ENCODE measurements at places on chromosomes 13 and 19. TPM values are rescaled to one million over a fixed set of nuclear protein-coding genes. Genes with fewer than 3 reads are reported as not detected.

- no peak for DNase-seq
Measured at GRCh38 chr13:94280349-94280748, 199.1 kb downstream of the DCT start.

- no peak for DNase-seq
Measured at GRCh38 chr13:62473190-62473943, 1057.7 kb upstream of the PCDH20 start.

DNA sequence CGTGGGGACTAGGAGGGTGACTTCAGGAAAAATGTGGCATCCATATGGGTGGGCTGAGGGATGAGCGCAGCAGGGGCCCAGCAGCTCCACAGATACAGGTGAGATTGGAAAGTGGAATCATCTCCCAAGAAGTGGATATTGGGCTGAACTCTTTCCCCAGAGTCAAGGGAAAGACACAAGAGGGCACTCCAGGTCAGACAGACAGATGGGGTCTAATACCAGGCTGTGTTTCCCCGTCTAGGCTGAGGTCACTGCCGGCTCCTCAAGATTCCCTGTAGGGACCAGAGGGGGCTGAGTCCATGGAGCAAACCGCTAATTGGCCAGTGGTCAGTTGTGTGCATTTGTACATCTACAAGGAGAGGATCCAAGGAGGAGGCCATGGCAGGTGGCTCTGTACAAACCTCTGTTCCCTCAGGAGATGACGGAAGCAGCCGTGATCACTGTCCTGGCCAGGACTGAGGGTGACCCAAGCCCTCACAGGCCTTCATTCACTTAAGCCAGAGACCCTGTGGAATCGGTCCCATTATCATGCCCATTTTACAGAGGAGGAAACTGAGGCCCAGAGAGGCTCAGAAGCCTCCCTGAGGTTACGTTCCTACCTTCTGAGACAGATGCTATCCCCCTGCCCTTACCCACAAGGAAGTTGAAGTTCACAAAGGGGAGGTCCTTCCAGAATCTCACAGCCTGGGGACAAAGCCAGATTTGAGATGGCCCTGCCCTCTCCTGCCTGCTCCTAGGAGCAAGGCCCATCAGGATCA, 14.9 kb upstream of the IGLON5 start:
- DNase-seq, result peak; percentile 81

DNA sequence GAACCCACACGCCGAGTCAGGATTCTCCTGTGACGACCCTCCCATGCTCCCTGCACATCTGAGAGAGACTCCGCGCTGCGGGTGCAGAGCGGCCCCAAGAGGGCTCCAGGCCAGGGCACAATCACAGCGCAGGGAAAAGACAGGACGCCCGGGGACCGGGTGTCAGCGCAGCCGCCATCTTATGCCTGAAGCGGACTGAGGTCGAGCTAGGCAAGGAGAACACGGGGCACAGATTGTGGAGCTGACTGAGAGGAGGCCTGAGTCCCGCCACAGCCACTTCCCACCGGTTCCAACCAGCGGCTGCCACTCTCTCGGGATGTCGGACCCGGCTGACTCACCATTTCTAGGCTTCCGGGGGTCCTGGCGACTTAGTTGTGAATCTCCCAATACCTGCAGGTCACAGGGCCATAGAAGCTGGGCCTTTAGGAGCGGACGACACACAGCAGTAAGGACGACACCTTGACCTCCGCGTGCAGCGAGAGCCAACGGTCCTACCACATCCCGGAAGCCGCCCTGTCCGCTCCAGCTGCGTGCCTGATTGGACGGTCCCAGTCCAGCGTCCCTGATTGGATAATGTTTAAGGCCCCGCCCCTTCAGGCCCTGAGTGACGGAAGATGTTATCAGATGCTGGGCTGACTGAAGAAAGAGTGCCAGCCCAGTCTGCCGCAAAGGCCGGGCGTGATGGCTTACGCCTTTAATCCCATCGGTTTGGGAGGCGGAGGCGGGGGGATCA, at the start of gene ZNF728:
Gene ZNF728, minus strand, starts transcription at position 487 of the 733 bp plus-strand sequence. Its CDS starts 146 bp downstream, at position 341.
- DNase-seq, result no peak

GRCh38 chr19:16970821-16971220, 55.8 kb downstream of the CPAMD8 start:
- DNase-seq, result no peak

The ZNF540 gene
- total RNA-seq, result not detected

GRCh38 chr19:3185461-3186159, at the start of gene NCLN:
NCLN (plus strand) TSS chr19:3185930; CDS start chr19:3186031, 101 bp downstream.
- peak; percentile 97 for DNase-seq

DNA sequence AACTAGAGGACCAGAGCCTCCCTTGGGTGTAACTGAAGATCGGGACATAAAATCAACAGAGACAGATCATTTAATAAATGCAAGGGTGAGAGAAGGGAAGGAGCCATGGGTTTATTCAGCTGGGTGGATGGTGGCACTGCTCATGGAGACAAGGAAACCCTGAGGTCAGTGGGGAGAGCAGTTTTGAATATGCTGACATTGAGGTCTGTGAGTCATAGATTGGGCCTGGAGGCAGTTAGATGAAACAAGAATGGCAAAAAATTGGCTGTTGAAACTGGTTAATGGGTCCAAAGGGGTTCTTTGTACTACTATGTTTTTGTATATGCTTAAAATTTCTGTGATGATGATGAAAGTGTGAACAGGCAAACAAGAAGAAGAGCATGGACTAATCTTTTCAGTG, 5.1 kb upstream of the GTF3A start:
- no peak for DNase-seq

DNA sequence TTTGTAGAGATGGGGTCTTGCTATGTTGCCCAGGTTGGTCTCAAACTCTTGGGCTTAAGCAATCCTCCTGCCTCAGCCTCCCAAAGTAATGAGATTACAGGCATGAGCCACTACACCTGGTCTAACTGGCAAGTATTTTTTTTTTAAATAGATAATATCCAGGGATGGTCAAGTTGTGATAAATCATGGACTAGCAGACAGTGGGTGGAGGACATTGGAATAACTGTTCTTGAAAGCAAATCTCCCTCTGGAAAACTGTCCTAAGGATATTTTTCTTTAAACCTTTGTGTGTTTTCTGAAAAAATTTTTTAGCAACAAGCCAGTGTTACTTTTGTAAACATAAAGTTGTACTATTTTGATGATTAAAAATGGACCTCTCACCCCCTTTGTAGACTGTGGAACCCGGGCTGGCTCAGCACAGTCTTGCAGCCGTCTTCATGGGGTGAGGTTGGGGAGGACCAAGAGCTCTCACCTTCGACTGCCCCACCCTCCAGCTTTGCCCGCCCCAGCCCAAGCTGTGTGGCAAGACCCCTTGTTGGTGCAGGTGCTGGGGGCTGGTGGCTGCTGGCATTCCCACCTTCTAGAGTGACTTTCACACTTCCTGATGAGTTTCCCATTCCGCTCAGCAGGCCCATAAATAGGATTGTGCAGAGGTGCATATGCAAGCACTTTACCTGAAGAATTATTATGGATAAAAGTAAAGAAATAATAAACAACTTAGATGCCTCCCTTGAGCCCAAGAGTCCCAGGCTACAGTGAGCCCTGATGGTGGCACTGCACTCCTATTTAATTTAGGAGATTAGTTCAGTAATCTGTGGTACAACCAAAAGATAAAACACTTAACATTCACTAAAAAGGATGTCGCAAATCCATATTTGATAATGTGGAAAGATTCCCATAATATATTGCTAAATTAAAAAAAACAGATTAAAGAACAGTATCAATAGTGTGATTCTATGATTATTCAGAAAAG, 107.3 kb downstream of the GADD45B start:
- no peak for DNase-seq

- DNase-seq, result no peak
Measured at GRCh38 chr13:48054601-48055000, 17.1 kb downstream of the NUDT15 start.

The RTBDN gene
- 1.3 TPM for total RNA-seq

GRCh38 chr19:30682999-30683536, 310.9 kb downstream of the ZNF536 start:
- peak; percentile 92 for DNase-seq

GRCh38 chr19:39196860-39197562, at the start of gene NCCRP1:
NCCRP1 (plus strand) TSS chr19:39196964; CDS start chr19:39196983, 19 bp downstream.
- DNase-seq, result peak; percentile 90

The LILRB2 gene
- total RNA-seq, result not detected

DNA sequence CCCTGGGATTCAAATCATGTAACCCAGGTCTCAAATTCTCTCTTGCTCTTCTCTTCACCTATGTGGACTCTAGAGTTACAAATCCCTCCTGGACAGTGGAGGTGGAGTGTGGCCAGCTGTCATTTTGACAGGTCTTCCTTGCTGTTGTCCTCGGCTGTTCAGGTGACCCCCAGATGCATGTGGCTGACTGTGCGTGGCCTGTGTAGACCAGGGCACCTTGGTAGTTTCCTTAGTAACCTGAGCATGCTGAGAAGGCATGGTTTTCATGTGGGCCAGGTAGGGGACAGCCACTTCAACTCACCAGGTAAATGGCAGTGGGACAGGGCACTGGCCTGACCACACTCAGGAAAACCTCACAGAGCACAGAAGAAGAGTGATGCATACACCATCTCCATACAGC, 155.0 kb upstream of the TSHZ3 start:
- DNase-seq, result no peak

DNA sequence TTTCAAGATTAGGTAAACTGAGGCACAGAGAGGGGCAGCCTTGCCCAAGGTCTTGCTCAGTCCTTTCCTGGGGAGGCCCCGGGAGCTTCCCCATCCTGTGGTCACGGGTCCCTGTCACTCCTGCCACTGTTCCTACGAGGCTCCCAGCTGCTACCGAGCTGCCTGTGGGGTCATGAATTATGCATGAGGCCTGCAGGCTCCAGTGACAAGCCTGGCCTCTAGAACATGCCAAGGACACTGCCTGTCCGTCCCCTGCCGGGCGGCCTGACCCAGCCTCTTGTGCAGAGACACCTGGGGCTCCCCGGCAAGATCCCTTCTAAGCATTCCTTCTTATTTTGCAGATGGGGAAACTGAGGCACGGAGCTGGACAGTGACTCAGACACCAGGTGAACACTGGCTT, 2.7 kb downstream of the FCHO1 start:
- DNase-seq, result peak; percentile 57

The ZNF547 gene
- total RNA-seq, result 1.8 TPM

The CGB7 gene
- not detected for total RNA-seq

The IL11 gene
- total RNA-seq, result 0.59 TPM

GRCh38 chr19:35299523-35300338, 7.8 kb downstream of the MAG start:
- peak; percentile 99 for DNase-seq

GRCh38 chr13:104357174-104357573, 1291.0 kb upstream of the SLC10A2 start:
- no peak for DNase-seq

DNA sequence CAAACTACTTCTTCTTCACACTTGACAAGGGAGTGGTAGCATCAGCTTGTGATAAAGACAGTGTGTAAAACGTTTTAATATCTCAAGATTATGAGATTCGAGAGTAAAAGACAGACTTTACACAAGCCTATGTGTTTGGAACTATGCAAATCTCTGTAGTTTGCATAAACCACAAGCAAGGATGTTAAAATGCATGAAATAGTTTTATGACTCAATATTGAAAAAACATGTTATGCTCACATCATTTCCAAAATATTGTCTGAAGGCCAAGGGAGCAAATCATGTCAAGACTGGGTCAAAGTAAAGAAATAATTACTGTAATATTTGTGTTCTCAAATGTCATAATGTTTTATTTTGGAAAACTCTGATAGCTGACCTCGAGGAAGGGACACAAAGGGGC, 316.8 kb upstream of the KLF12 start:
- no peak for DNase-seq

DNA sequence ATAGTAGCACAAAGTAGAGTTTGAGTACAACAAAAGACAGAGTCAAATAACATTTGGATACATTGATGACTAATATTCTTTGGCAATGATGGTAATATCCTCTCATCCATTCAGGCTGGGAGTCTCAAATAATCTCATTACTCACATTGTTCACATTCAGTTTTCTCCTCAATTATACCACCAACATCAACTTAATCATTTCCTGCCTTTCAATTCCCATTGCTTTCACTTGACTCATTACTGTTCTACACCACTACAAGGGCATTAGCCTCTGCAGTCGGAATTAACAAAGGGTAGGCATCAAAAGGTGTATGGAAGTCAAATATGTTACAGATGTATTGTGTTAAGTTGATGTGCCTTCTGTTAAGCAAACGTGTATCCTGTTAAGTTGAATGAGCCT, 518.4 kb upstream of the SLITRK1 start:
- DNase-seq, result no peak

The PCDH20 gene
- 1.4 TPM for total RNA-seq

DNA sequence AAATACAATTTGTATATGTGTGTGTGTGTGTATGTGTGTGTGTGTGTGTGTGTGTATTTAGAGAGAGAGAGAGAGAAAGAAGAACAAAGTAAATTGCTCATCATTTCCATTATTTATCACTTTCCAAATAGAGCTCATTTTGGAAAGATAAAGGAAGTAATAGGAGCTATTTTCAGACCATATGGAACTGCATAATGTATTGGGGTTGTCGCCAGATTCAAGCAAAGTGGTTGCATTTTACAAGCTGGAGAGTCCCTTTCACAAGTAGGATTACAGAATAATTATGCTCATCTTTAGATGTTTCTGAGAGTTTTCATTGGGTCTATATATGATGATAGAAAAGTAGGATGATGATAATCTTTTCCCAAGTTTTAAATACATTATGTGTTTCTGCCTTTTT, 842.7 kb upstream of the SLC10A2 start:
- DNase-seq, result no peak

- DNase-seq, result no peak
Measured at GRCh38 chr13:28401303-28402056, 93.4 kb downstream of the FLT1 start.

The ZSCAN4 gene
- total RNA-seq, result not detected

The NLRP4 gene
- total RNA-seq, result not detected

The SIGLEC14 gene
- total RNA-seq, result not detected

DNA sequence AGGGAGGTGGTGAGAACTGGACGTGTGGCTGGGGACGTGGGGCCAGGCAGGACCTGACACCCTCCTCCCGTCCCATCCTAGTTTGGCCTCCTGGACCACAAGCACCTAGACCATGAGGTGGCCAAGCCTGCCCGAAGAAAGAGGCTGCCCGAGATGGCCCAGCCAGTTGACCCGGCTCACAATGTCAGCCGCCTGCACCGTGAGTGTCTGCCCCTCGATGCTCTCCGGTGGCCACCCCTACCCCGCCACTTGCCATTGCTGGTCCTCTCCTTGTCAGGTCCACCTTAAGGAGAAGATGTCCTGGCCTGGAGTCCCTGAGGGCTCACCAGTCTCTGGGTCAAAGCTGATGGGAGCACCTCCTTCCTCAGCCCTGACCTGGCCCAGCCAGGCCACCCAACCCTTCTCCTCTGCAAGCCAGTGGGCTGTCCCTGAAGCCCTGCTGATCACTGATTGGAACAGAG, 2.2 kb downstream of the ANGPTL4 start:
- DNase-seq, result peak; percentile 37

- DNase-seq, result no peak
Measured at GRCh38 chr13:98324105-98324504, 147.0 kb upstream of the RNF113B start.

The ZNF433 gene
- total RNA-seq, result not detected

The TYROBP gene
- total RNA-seq, result not detected
